Stimulated activated CD4-positive, alpha-beta T cell treated with anti-CD3 and anti-CD28 coated beads, TNF-alpha, amount 100 ng/mL, for 1 hour (primary cell): ENCODE measurements at places on chromosomes 7 and 10.

DNA sequence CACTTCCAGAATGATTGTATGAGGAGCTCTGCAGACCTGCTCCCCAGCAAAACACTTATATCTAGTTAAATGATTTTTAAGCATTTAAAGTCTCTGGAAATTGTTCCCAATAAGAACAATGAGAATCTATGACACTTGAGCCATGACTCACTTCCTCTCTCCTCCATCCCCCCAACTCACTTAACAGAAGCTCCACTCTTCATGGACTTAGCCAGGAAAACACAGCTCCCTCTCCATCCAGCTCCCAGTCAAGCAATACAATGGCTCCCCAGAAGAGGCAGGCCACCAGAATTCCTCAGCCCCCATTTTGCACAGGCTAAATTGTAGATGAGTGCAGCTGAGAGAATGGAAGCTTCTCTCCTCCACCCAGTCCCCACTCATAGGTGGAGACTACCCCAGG, 27.0 kb downstream of the AOC1 start:
- no peak for DNase-seq

DNA sequence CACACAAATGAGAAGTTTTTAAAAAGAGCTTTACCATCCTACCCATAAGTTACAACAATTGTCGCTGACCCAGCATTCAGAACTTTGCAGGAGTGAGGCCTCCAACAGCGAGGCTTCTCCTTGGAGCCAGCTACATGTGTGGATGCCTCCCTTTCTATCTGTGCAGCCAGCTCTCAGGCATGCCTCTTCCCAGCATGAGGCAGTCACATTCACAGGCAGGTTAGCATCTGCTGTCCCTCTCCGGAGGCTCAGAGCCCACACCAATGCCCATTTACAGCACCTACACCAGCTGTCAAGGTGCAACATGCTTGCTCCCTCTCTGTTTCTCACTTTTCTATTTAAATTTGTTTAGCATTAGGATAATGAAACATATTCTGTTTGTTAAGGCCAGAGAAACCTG, 278.7 kb upstream of the PODXL start:
- no peak for DNase-seq

DNA sequence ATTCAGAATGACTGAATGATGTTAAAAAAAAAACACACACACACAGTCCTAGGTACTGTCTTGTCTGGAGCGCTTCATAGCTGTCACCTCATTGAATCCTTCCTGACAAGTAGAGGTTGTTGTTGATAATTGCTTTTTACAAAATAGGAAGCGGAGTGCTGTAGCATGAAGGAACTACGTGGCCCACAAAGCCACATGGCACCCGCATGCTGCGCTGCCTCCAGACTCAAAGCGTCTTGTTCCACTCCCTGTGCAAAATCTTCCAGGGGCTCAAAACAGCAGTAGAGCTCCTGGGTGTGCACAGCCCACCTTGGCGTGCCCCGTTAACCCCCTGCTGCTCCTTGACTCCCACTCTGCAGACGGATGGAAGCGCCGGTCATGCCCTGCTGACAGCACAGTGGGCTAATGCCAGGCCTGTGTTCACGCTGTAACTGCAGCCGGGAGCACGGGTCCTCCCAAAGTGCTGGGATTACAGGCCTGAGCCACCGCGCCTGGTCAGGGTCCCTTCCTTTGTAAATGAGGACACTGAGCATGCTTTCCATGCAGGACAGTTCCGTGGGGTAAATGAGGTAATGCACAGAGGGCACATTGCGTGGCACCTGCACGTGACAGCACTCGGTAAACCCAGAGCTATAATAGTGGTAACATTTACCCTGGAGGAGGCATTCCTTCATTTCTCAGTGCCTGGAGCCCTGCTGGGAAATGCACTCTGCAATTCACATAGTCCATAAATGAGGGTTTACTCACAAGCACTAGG, 91.1 kb upstream of the GNA12 start:
- no peak for DNase-seq

GRCh38 chr7:137999496-138000080, 2.3 kb downstream of the CREB3L2 start:
- DNase-seq = no peak

- DNase-seq = no peak
Measured at GRCh38 chr10:21385996-21386585, 139.4 kb downstream of the SKIDA1 start.

- DNase-seq = no peak
Measured at GRCh38 chr7:105876964-105877601, 684 bp upstream of the ATXN7L1 start.

DNA sequence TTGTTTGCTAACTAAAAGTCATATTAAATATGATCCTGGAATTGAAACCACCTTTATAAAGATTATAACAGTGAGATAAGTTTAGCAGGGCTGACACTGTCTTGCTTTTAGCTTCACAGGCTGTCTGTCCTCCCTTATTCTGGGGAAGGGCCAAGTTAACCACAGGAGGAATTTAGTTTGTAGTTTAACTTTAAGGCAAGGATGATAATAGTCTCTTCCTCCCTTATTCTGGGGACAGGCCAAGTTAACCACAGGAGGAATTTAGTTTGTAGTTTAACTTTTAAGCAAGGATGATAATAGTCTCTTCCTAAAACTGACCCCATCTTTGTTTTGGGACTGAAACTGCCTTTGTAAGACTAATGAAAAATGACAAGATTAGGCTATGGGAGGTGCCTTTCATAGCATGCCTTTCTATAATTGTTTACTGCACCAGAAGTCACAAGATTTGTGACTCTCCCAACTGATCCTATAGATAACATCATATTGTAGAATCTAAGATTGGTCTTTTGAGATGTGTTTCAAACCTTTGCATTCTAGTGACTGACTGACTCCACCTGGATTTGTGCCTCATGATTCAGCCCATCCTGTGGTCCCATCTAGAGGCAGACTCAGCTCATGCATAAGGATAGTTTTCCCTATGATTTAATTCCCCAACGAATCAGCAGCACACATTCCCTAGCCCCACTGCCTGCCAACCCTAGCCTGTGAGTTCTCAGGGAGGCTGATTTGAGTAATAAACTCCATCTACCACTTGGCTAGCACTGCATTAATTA, 212.0 kb downstream of the MAGI2 start:
- DNase-seq = no peak

DNA sequence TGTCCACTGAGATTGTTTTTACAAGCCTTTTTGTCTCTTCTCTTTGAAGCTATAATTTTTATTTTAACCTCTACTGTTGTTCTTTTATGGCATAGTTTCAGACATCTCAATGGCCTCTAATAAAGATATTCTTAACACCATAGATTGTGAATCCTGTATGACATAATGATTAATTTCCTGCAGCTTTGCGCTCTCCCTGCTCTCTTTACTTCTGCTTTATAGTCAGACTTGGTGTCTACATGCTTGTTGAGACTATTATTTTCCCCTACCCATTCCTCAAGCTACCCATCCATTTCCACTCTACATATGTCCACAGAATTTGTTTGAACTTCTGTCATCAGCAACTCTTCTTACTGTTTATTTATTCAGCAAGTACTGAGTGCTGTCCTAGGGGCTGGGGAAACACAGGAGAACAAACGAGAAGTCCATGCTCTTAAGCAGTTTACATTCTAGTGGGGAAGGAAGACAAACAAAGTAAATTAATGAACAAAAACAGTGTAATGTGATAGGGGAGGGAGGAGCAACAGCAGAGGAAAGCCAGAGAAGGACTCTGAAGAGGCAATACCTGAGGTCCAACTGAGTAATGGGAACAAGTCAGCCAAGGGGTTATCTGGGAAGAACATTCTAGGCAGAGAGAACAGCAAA, 110.1 kb downstream of the CDK14 start:
- no peak for DNase-seq

DNA sequence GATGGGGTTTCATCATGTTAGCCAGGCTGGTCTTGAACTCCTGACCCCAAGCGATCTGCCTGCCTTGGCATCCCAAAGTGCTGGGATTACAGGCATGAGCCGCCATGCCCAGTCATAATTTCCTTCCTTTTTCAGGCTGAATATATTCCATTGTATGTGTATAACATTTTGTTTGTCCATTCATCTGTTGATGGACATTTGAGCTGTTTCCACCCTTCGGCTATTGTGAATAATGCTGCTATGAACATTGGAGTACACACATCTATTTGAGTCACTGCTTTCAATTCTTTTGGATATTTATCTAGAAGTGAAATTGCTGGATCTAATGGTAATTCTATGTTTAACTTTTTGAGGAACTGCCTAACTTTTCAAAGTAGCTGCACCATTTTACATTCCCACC, 34.6 kb downstream of the TLX1 start:
- no peak for DNase-seq

- DNase-seq = no peak
Measured at GRCh38 chr7:31340051-31340450, 475 bp downstream of the NEUROD6 start.

DNA sequence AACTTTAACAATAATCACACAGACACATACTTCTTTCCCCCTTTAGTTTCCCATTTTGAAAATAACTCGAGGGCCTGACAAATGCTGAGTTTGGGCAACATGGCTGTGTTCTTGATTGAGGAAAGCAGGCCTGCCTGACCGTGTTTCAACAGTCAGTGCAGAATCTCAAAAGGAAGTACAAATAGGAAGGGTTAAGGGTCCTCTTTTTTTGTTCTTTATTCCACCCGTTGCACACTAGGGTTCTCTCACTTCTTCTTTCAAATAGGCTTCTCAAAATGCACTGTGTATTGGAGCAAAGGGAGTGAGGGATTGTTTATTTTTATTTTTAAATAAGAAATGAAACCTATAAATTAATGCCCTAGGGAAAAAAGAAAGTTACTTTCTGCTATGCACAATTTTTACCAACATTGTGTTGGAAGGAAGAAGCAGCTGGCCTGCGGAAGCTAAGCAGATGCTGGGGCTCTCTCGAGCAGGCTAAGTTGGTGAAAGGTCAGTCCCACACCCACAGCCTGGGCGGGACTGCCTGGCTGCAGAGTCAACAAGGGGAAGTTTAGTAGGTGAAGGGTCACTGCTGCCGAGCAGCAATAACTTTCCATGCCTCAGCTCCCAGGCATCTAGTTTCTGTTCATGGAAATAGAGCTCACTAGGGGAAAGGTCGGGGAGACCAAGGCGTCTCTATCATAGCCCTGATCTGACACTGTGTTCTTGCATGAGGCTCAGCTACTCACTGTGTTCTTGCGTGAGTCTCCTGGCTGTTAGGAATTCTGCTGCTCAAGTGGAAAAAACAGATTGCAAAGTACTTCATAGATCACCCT, 12.2 kb upstream of the PDK4 start:
- no peak for DNase-seq

GRCh38 chr7:25196132-25196896, 32.0 kb downstream of the NPVF start:
- no peak for DNase-seq

GRCh38 chr10:12418725-12419261, 69.4 kb downstream of the CAMK1D start:
- DNase-seq = no peak

GRCh38 chr7:12779947-12780346, 92.5 kb downstream of the ARL4A start:
- no peak for DNase-seq

DNA sequence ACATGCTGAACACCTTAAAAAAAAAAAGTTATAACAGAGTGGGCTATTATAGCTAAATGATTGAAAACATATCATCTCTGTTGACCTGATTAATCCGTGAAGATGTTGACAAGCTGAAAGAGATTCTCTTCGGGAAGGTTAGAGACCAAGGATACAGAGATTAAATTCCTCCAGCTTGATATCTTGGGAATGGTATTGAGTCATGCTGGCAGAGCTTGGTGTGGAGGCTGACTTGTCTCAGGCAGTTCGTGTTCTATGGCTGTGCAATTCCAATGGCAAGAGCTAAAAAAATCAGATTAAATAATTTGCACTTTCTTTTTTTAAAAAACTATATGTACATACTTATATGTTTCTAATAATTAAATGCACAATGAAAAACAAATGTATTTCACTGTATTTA, 24.9 kb upstream of the CACNA2D1 start:
- DNase-seq = no peak

- no peak for DNase-seq
Measured at GRCh38 chr7:98755138-98755898, 114.5 kb downstream of the TMEM130 start.

GRCh38 chr7:108178398-108178797, 48.2 kb upstream of the LAMB4 start:
- DNase-seq = no peak

DNA sequence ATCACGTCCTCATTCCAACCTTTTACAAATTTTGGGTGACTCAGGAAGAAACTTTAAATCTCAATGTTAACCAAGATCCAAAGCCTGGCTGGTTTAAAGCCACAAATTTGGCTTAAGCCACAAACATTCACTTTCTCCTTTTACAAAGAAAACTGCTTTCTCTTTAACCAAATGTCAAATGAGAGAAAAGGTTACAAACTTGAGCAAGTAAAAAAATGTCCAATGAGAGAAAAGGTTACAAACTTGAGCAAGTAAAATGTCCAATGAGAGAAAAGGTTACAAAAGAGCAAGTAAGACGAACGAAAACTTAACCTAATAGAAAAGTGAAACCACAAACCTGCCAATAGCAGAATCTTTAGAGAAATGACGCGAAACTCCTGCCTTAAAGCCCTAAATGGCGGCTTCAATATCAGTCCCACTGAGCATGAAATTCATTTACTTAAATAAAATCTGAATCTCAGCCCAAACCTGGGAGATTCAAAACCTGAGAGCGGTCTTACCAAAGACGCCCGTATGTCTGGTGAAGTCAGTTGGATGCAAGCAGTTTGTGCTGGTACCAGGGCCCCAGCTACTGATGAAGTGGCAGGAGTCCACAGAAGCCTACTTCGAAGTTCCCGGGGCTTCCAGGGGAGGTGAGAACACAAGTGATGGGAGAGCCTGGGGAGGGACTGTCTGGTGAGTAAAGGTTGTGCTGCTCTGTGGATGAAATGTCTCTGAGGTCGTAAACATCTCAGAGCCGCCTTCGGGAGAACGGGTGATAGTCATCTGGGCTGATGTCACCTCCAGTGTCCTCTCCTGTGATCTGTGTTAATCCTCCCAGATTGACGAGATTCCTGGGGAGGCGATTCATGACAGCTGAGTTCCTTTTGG, 74.6 kb downstream of the PAXIP1 start:
- DNase-seq = no peak

GRCh38 chr7:115477193-115477651, 553.3 kb downstream of the TFEC start:
- DNase-seq = no peak

- DNase-seq = no peak
Measured at GRCh38 chr10:90167174-90168064, 466.0 kb downstream of the KIF20B start.
